Muscle of leg (tissue), 16 donors: ENCODE measurements at places on chromosomes 5 and 9. TPM values are rescaled to one million over a fixed set of nuclear protein-coding genes. Genes with fewer than 3 reads are reported as not detected.

Gene CKMT2
- 91.3 TPM for total RNA-seq

GRCh38 chr9:98149422-98149821 is 30.4 kb upstream of the TRIM14 start:
- H3K4me3 ChIP-seq: no peak overlapping the region
- H3K36me3 ChIP-seq: no peaks in the 10 kb centered on the region
- H3K27me3 ChIP-seq: no peaks in the 10 kb centered on the region
- no peak for DNase-seq
- H3K27ac ChIP-seq: no peak overlapping the region

DNA sequence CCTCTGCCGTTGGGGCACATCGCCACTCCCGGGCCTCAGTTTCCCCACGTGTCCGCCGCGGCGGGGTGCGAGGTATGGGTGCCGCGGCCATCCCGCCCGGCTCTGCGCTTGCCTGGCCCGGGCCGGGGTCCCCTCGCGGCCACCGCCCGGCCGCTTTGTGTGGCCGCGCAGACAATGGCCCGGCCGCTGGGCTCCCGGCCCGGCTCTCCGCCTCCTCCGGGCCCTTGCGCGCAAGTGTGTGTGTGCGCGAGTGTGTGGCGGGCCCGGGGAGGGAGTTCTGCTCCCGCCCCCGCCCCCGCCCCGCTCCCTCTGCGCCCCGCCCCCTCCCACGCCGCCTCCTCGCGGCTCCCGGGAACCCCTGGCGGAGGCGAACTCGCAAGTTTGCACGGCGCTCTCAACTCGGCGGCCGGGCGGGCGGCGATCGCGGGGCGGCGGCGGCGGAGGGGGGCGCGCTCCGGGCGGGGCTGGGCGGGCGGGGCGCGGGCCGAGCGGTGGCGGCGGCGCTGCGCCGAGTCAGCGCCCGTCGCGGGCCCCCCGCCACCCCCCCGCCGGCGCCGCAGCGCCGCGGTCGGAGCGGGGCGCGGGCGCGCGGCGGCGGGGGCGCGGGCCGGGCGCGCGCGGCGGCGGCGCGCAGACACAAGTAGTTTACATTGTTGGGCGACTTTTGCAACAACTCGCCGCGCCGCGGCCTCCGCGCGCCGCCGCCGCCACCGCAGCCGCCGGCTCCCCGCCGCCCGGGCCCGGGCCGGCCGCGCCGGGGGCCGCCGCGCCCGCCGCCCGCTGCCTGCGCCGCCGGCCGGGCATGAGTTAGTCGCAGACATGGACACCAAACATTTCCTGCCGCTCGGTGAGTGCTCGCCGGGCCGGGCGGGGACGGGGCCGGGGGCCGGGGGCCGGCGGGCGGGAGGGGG is at the start of gene RXRA:
RXRA (plus strand) TSS at position 643 of the 911 bp plus-strand sequence; CDS start at position 820, 177 bp downstream.
- DNase-seq: peak; percentile 96
- peak within 1 kb of the TSS; percentile 89 for H3K27ac ChIP-seq
- peak within 1 kb of the TSS; percentile 81 for H3K4me3 ChIP-seq
- H3K36me3 ChIP-seq: no peaks in the 10 kb centered on the region

DNA sequence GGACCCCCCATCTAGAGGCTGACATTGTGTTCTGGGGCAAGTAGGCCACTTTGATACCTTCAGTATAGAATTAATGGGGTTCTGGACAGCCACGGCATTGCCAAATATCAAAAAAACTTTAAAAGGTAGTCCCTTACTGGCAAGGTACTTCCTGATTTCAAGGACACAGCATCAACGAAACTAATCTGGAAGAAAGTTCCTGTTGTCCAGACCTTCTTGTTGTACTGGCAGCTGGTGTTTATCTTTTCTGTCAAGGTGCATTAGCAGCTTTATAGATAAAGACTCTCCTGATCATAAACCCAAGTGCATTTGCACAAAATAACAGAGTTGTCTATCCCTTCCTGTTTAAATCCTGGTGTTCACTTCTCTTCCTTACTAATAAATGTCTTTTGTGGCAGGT is 23.7 kb upstream of the GOLGA1 start:
- H3K36me3 ChIP-seq: peaks cover 5% of the 10 kb centered on the region
- no peak overlapping the region for H3K4me3 ChIP-seq
- no peak overlapping the region for H3K27ac ChIP-seq
- H3K27me3 ChIP-seq: no peaks in the 10 kb centered on the region
- no peak for DNase-seq
- H3K4me1 ChIP-seq: no peaks in the 10 kb centered on the region

GRCh38 chr5:29811914-29812679 is 1381.4 kb upstream of the CDH6 start:
- no peaks in the 10 kb centered on the region for H3K4me1 ChIP-seq
- H3K36me3 ChIP-seq: no peaks in the 10 kb centered on the region
- H3K27me3 ChIP-seq: no peaks in the 10 kb centered on the region
- no peak overlapping the region for H3K4me3 ChIP-seq
- no peak overlapping the region for H3K27ac ChIP-seq
- DNase-seq: peak; percentile 2

GRCh38 chr5:34570721-34571676 is 85.1 kb upstream of the RAI14 start:
- peak overlapping the region; percentile 74 for H3K27ac ChIP-seq
- no peak overlapping the region for H3K4me3 ChIP-seq
- H3K4me1 ChIP-seq: peaks cover 8% of the 10 kb centered on the region
- peak; percentile 78 for DNase-seq
- no peaks in the 10 kb centered on the region for H3K36me3 ChIP-seq
- H3K27me3 ChIP-seq: peaks cover under 1% of the 10 kb centered on the region

DNA sequence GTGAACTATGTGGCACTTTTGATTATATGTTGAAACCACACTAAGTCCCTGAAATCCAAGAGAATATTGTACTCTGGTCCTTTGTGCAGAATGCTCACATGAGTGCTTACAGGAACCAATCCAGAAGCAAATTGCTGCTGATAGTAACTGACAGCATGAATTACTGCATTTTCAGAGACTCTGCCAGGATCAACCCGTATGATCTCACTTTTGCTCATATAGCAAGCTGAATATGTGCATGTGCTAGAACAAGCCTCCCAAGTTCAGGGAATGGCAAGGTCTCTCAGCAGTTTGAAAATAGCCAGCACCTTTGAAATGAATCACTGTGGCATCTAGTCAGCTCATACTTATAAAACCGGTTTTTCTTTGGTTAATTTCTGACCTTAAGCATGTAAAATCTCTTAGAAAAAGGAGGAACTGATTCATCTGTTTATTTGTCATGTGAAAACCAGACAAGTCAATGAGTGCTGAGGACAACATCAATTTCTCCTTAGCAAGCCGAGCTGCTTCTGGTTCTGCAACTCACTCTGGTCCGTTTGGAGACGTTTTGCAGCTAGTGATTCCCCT is 215.7 kb upstream of the ELL2 start:
- H3K36me3 ChIP-seq: no peaks in the 10 kb centered on the region
- H3K27ac ChIP-seq: no peak overlapping the region
- DNase-seq: peak; percentile 55
- H3K4me3 ChIP-seq: no peak overlapping the region
